GF-D8 (cell line): ENCODE measurements at places on chromosomes 7 and 10.

- no peak for DNase-seq
These were observed 649 bp downstream of the ACTR3B start for GRCh38 chr7:152759949-152760853.

GRCh38 chr10:98489561-98490481 is 43.1 kb upstream of the HPS1 start:
- DNase-seq, result no peak

DNA sequence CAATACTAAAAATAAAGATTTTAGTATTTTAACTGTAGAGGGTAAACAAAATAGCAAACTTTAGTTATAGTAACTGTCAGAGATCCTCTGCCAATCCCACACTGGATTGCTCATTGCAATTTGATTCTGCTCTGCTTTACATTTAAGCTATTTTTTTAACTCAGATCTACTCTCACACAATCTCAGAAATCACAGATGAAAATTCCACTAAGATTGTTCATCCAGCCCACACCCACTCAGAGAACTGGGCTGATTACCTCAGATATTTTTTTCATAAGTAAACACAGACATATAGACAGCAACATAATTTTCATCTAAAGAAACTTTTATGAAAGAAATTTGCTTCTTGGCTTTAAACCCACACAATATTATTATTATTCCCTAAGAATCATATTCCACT is 7.0 kb downstream of the OSBPL3 start:
- no peak for DNase-seq

- no peak for DNase-seq
These were observed 41.3 kb downstream of the ETV1 start for GRCh38 chr7:13948019-13948801.
